Testis (tissue), 5 donors: ENCODE measurements at places on chromosomes 13 and 19. TPM values are rescaled to one million over a fixed set of nuclear protein-coding genes. Genes with fewer than 3 reads are reported as not detected.

Gene IRGC
- 97.4 TPM for total RNA-seq

Gene MEDAG
- total RNA-seq: 9.6 TPM

Gene ZNF66
- 16.1 TPM for total RNA-seq

Gene DAND5
- 2.8 TPM for total RNA-seq

Gene STOML3
- total RNA-seq: not detected

Gene PGLYRP2
- total RNA-seq: 43.7 TPM

Gene PABPC3
- total RNA-seq: 31.7 TPM

Gene LATS2
- total RNA-seq: 36.5 TPM
